ENCODE measurements at places on chromosomes 1 and 21. TPM values are rescaled to one million over a fixed set of nuclear protein-coding genes. Genes with fewer than 3 reads are reported as not detected.

GRCh38 chr21:16596369-16596768, 866.6 kb downstream of the USP25 start:
- H3K27ac ChIP-seq = no peak overlapping the region
- no peaks in the 10 kb centered on the region for H3K27me3 ChIP-seq
- H3K4me1 ChIP-seq = no peaks in the 10 kb centered on the region

GRCh38 chr1:8533124-8533523, 215.2 kb downstream of the SLC45A1 start:
- DNase-seq = no peak
- no peak overlapping the region for H3K4me3 ChIP-seq
- no peaks in the 10 kb centered on the region for H3K36me3 ChIP-seq
- no peaks in the 10 kb centered on the region for H3K4me1 ChIP-seq
- H3K27me3 ChIP-seq = no peaks in the 10 kb centered on the region
- no peak overlapping the region for H3K27ac ChIP-seq

- H3K27me3 ChIP-seq = no peaks in the 10 kb centered on the region
- DNase-seq = no peak
- H3K4me1 ChIP-seq = peaks cover 14% of the 10 kb centered on the region
- H3K27ac ChIP-seq = peak overlapping the region; percentile 78
- peaks cover 30% of the 10 kb centered on the region for H3K36me3 ChIP-seq
Observed at GRCh38 chr1:28517649-28517999, 11.8 kb downstream of the RCC1 start.

DNA sequence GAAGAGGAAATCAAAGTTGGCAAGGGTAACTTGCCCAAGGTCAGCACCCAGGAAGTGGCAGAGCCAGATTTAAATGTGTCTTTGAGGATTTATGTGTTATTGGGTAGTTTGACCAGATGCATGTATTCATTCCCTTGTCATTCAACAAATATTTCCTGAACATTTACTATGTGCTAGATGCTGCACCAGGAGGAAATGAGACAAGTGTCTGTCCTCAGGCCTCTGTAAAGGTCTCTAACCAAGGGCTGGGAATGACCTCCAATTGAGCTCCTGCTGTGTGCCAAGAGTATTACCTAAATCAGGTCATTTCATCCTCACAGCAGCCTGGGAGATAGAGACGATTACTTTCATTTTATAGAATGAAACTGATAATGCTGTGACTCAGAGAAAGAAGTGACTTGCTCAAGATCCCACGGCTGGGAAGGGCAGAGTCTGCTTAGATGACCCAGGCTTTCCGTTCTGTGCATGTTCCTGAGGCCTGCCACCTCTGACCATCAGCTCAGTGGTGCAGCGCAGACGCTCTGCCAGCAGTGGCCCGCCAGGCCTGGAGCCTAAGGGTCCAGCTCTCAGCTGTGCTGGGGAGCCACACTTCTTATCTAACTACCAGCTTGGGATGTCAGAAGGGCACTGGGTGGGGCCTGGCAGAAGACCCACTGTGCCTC, 3.5 kb upstream of the TTC22 start:
- no peaks in the 10 kb centered on the region for H3K36me3 ChIP-seq
- H3K4me1 ChIP-seq = peaks cover 7% of the 10 kb centered on the region
- H3K4me3 ChIP-seq = no peak overlapping the region
- no peak overlapping the region for H3K27ac ChIP-seq

GRCh38 chr1:228152097-228152917, 2.6 kb downstream of the GJC2 start:
- no peaks in the 10 kb centered on the region for H3K27me3 ChIP-seq
- DNase-seq = peak; percentile 62
- peaks cover 40% of the 10 kb centered on the region for H3K4me1 ChIP-seq
- H3K4me3 ChIP-seq = no peak overlapping the region
- peaks cover 15% of the 10 kb centered on the region for H3K36me3 ChIP-seq
- no peak overlapping the region for H3K27ac ChIP-seq

The TMEM269 gene
- total RNA-seq = not detected

- no peaks in the 10 kb centered on the region for H3K27me3 ChIP-seq
- no peaks in the 10 kb centered on the region for H3K36me3 ChIP-seq
- no peak overlapping the region for H3K27ac ChIP-seq
- no peak for DNase-seq
Observed at GRCh38 chr1:107925565-107925964, 39.4 kb downstream of the VAV3 start.

DNA sequence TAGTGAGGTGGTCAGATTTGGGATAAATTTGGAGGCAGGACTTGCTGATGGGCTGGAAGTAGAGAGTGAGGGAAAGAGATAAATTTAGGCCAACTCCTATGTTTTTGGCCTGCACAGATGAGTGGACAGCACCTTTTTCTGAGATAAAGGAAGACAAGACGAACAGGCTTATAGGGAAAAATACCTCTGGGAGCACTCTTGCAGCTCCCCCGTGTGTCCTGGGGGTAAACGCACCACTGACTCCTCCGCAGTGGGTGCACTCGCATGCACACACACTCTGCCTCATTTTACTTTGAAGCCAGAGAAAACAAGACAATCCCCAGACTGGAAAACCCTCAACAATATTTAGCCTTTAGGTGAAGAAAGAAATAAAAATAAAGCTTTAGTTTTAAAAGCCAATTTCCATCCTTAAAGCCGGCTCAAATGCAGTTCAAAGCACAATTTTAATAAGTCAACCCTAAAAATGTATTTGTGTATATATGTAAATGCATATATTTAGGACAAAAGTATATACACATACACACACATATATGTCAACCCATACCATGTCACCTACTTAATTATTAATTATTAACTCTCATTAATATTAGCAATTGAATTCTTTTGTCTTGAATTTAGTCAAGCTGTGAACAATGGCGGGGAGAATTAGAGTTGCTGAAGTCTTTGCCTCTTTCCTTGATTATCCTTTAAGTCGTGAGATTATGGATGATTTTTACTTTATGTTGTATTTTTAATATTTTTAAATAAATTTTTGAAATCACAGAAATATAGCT, 341.8 kb downstream of the ZNF326 start:
- H3K27me3 ChIP-seq = no peaks in the 10 kb centered on the region
- no peaks in the 10 kb centered on the region for H3K36me3 ChIP-seq
- DNase-seq = no peak
- H3K27ac ChIP-seq = no peak overlapping the region
